ENCODE measurements at places on chromosomes 16 and 17.

DNA sequence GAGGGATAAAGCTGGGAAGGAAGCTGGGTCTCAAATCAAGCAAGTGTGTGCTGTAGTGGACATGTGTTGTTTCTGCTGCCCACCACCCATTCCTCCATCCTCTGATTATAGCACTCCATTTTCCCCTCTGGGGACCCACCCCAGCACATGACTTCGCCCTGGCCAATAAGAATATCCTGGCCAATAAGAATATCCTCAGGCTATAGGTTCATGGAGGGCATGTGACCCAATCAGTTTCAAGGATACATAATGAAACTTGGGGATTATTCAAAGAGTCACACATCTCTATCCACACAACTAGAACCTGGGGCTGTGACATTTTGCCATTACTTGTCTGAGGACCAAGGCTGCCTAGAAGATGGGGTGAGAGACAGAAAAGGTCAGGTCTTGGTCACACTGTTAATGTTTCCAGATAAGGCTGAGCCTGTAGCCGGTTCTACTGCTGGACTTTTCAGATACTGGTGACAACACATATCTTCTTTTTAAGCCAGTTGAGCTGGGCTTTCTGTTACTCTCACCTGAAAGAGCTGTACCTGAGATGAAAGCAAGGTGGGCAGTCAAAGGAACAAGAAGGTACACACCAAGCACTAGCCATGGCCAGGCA, 33.7 kb downstream of the MYO18A start:
- DNase-seq, result no peak

- no peak for DNase-seq
These were observed 581 bp downstream of the CHST5 start for GRCh38 chr16:75535211-75535843.

GRCh38 chr17:75945211-75945610, 4.4 kb upstream of the FBF1 start:
- no peak for DNase-seq

GRCh38 chr17:17300624-17301568, 2.3 kb upstream of the NT5M start:
- DNase-seq, result peak; percentile 48

- DNase-seq, result no peak
These were observed 30.3 kb upstream of the TOX3 start for GRCh38 chr16:52577130-52577706.

GRCh38 chr16:23979441-23979840, 143.7 kb downstream of the PRKCB start:
- DNase-seq, result no peak

- no peak for DNase-seq
These were observed 26.0 kb downstream of the TAC4 start for GRCh38 chr17:49821916-49822315.

GRCh38 chr17:66214884-66215528, 14.2 kb downstream of the APOH start:
- no peak for DNase-seq

GRCh38 chr17:37779554-37779953, 34.7 kb upstream of the HNF1B start:
- peak; percentile 74 for DNase-seq

- peak; percentile 57 for DNase-seq
These were observed 56.1 kb downstream of the PLXDC1 start for GRCh38 chr17:39095309-39095686.

- DNase-seq, result no peak
These were observed 137.9 kb downstream of the GAS7 start for GRCh38 chr17:10060526-10060925.

- DNase-seq, result peak; percentile 34
These were observed 30.2 kb upstream of the ULK2 start for GRCh38 chr17:19897903-19898302.

DNA sequence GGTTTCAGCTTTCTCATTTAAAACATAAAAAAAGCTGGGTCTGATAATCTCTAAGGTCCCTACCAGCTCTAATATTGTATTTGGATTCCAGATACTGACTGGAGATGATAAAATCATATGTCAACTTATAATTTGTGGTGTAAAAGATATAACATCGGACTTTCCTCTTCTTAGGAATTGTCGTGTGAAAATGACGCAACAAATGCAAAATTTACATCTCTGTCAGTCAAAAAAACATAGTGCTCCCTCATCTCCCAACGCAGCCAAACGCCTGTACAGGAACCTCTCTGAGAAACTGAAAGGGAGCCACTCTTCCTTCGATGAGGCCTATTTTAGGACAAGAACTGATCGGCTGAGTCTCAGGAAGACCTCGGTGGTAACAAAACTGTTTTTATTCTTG, 197.3 kb downstream of the ANKFN1 start:
- no peak for DNase-seq

DNA sequence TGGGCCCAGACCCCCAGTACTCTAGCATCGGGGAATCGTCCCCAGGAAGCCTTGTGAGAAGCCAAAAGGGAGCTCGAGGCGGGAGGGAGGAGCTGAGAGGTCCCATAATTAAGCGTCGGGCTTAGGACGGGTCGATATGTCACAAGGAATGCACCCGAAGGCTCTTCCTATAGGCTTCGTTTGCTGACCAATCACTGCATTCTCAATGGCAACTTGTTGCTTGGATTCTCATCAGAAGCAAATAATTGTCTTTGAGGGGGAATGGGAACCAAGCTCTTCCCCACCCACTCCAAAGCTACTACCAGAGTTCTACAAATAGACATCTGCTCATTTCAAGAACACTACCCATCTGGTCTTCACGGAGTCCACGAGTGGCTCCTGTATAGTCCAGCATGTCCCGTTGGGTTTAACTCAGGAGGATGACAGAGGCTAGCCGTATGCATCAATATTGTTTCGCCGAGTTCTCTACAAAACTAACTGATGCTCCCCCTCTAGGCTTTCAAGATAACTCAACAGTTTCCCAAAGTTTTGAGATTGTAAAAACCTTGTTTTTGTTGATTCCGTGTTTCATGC, 628 bp upstream of the BLMH start:
- peak; percentile 62 for DNase-seq

DNA sequence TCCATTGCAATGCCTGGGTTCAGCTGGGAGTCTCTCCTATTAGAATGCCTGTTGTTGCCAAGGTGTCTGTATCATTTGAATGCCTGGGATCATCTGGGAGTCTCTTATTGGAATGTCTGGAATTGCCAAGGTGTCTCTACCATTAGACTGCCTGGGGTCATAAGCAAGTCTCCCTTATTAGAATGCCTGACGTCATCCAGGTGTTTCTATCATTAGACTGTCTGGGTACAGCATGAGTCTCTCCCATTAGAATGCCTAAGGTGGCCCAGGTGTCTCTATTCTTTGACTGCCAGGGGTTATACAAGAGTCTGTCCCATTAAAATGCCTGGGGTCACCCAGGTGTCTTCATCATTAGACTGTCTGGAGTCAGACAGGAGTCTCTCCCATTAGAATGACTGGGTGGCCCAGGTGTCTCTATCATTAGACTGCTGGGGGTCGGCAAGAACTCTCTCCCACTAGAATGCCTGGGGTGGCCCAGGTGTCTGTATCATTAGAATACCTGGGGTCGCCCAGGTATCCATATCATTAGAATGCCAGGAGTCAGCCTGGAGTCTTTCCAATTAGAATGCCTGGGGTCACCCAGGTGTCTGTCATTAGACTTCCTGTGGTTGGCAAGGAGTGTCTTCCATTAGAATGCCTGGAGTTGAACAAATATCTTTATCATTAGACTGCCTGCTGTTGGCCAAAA, 2274.0 kb downstream of the TP53TG3F start:
- no peak for DNase-seq

DNA sequence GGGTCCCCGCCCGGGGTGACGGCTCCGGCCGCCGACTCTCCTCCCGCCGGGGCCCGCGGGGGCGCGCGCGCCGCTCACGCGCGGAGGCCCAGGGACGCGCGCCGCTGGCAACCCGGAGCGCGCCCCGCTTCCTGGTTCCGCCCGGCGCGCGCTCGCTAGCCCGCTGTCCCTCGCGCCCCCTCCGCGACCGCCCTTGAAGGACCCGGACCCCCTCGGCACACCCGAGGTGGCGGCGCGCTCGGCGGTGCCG, at the start of gene STAT5B:
Gene STAT5B, minus strand, starts transcription at position 33 of the 250 bp plus-strand sequence. CDS start 44,264 bp downstream, outside the sequence.
- DNase-seq, result peak; percentile 45

- no peak for DNase-seq
These were observed 169.8 kb downstream of the AATF start for GRCh38 chr17:37118366-37119137.

- DNase-seq, result no peak
These were observed 2.6 kb downstream of the NUP88 start for GRCh38 chr17:5416901-5417300.

GRCh38 chr16:67856927-67857546, 9.5 kb upstream of the CENPT start:
- no peak for DNase-seq

GRCh38 chr17:81508639-81509206, 3.9 kb downstream of the ACTG1 start:
- peak; percentile 76 for DNase-seq

- peak; percentile 67 for DNase-seq
These were observed 93.6 kb upstream of the MPHOSPH6 start for GRCh38 chr16:82263521-82264143.

- DNase-seq, result no peak
These were observed 1026.5 kb upstream of the EEF2KMT start for GRCh38 chr16:6124136-6124535.

DNA sequence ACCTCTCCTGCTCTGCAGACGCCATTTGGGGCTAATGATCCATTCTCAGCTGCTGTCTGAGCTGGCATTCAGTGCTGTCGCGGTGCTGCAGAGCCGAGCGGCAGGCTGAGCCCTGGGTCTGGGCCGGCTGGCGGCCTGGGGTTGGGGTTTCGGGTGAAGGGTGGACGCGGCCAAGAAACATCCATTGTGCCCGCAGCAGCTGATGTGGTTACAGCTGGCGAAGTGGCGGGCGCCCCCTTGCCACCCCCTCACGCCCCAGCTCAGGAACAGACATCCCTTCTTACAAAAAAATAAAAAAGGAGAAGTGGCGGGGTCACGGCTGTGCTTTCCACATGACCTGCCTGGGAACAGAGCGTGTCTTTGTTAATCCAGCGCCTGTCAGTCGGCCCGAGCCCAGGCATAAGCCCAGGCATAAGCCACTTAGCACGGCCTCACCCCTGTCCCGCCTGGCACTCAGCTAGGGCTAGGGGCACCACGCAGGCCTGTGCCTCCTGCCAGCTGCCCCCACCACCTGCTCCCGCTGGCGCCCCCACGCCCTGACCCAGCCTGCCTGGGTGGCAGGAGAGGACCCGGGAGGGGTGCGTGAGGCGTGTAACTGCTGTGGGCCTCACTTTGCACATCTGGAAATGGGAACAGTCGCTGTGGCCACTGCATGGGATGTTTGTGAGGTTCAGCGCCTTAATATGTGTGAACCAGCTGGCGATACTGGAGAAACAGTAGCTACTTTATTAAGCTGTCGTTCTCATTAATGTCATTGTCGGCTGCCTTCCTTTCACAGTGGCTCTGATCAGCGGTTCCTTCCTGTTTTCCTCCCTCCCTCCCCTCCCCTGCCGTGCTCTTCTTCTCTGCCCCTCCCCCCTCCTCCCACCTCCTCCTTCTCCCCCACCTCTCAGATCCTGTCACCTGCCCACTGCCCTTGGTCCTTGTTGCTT, 197.7 kb upstream of the CIBAR2 start:
- DNase-seq, result no peak

- DNase-seq, result no peak
These were observed 60.5 kb upstream of the EFCAB3 start for GRCh38 chr17:62319846-62320245.

GRCh38 chr16:85182286-85182685, 70.0 kb upstream of the CIBAR2 start:
- no peak for DNase-seq

- peak; percentile 62 for DNase-seq
These were observed 3.9 kb upstream of the C17orf99 start for GRCh38 chr17:78142119-78142861.

DNA sequence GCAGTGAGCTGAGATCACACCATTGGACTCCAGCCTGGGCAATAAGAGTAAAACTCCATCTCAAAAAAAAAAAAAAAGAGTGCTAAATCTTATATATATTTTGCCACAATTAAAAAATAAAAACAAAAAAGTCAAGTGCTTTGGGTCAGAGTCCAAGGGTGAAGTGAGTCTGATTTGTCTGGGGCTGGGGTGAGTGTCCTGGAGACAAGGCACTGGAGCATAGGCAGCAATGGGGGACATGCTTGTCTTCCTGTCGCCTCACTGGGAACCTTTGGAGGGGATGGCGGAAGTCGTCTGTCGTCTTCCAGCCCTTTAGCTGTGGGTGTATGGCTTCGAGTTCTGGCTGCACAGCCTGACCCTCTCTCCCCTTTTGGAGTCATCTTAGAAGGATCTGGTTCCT, 167.1 kb downstream of the NTN1 start:
- DNase-seq, result no peak

- DNase-seq, result no peak
These were observed 101.4 kb upstream of the HSBP1 start for GRCh38 chr16:83706394-83706793.

DNA sequence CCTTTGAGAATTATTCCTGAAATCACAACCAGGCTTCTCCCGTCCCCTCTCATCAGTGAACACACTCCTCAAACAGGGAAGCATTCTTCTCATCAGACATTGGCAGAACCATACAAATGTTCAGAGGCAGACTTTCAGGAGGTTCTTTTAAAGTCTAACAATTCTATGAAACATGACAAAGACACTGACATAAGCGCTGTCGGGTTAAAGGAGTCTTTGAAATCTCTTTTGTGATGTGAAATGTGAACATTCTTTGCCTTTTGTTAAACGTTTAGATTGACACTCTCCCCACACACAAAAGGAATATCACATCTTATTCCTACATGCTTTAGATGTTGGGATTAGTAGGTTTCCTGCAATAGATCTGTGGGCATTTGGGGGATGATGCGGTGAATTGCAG, 63.9 kb downstream of the NETO2 start:
- no peak for DNase-seq

GRCh38 chr17:67467500-67468455, 90.7 kb downstream of the PITPNC1 start:
- no peak for DNase-seq

- no peak for DNase-seq
These were observed 428.4 kb downstream of the KCNJ2 start for GRCh38 chr17:70597774-70598173.

GRCh38 chr16:67460168-67460567, 20.8 kb downstream of the ATP6V0D1 start:
- DNase-seq, result no peak

GRCh38 chr17:81866440-81867169, 4.5 kb downstream of the ARHGDIA start:
- DNase-seq, result peak; percentile 43

DNA sequence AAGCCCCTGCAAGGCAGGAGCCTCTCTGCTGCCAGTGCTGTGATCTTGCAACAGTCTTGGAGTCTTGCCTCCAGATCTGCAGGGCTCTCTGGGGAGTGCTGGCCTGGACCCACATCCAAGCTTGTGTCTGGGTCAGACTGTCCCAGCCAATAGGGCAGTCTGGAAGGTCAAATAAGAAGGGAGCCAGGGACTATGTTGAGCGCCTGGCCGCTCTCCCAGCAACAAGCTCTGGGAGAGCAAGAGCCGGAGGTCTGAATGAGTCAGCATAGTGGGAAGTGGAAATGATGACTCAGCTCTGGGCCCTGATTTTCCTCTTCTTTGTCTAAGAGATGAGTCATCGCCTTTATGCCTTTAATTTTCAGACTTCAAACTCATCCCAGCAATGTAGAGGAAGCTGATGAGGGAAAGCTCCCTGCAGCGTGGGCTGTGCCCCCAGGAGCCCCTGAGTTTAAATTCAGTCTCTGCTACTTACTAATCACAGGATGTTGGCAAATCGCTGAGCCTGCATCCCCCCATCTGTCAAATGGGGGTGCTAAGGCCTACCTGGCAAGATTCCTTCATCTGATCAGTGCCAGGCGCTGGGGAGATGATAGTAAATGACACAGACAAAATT, 43.6 kb upstream of the HAPSTR1 start:
- DNase-seq, result peak; percentile 100

Data from cardiac fibroblast (primary cell).